ENCODE measurements at places on chromosomes 5 and 9.

DNA sequence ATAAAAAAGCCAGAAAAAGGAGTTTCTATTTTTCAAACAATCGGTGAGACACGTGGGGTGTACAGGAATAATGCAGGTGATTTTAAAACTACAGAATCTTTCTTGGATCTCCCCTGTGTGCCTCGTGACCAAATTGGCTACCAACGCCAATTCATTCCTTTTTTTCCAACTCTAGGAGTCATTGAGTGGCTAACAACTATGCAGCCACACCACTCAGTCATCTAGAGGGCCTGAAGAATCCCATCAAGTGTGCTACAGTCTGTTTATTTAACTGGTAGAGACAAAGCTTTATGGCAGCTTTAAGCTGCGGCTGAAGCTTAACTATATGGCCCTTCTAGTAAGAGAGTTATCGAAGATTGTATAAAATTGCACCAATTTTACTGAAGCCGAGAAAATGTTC lies 113.1 kb upstream of the NIPBL start:
- DNase-seq = no peak

DNA sequence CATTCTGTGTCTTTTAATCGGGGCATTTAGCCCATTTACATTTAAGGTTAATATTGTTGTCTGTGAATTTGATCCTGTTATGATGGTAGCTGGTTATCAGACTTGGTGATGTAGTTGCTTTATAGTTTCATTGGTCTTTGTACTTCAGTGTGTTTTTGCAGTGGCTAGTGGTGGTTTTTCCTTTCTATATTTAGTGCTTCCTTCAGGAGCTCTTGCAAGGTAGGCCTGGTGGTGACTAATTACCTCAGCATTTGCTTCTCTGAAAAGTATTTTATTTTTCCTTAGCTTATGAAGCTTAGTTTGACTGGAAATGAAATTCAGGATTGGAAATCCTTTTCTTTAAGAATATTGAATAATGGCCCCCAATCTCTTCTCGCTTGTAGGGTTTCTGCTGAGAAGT lies 156.9 kb downstream of the CNTLN start:
- peak; percentile 26 for DNase-seq

- DNase-seq = peak; percentile 19
These were observed 80.6 kb downstream of the FBXO4 start for GRCh38 chr5:42005561-42006153.

DNA sequence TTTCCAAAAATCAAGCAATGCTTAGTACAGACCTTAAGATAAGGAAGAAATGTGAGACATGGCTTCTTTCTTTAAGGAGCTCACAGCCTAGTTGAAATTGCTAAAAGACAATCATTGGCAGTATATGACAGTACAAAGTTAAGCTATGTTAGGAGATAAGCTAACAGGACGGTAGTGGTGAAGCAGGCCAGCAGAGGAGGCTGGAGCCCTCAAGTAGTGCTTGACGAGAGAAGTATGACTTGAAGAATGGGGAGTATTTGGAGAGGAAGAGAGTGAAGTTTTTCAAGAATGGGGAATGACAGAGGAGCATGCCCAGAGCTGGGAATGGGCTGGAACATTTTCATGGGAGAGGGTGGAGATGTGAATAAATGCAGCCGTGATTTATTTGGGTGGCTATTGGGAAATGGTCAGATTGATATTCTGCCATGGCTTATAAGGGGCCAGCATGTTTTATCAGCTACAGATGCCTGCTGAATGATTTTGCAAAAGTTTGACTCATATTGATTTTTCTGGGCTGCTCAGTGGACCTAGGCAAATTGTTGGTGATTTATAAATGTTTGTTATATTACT lies 43.7 kb downstream of the LURAP1L start:
- no peak for DNase-seq

DNA sequence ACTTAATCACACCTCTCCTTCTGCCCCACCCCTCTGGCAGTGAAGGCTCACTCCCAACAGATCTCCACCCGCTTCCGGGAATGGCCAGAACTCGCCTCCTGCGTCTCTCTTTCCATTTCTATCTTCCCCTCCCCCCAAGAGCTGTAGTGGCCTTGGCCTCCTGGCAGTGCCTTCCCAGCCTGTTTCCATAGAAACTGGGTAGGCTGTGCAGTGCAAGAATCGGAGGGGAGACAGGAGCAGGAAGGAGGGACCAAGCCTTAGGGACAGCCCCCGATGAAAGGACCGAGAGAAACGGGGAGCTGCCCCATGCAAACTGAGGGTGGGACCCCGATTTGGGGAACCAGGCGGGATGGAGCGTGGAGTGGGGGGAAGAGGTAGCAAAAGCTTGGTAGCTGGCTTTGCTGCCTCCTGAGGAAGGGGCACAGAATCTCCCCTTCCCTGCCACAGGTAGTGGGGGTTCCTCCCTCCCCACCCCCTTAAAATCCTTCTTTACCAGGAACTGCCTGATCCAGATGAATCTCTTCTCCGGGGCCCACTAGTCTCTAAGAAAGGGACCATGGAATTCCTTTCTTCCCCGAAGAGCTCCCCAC lies 4.5 kb upstream of the PCDH1 start:
- DNase-seq = no peak

GRCh38 chr9:104950838-104951237 lies 22.9 kb upstream of the ABCA1 start:
- DNase-seq = peak; percentile 31

DNA sequence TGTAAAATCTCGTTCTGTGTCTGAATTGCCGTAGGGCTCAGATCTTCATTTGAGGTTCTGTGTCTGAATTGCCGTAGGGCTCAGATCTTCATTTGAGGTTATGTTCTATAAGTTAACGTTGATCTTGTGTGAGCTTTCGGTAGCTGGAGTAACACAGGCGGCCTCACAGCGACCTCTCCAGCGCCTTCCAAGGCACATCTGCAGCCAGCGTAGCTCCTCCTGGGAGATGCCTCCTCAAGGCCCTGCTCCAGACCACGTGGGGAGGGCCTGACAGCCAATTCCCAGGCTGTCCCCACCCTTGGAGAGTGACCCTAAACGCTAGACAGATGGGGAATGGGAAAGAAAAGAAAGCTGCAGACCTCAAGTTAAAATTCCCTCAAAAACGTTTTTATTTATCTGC lies 8.7 kb upstream of the AHRR start:
- DNase-seq = no peak

DNA sequence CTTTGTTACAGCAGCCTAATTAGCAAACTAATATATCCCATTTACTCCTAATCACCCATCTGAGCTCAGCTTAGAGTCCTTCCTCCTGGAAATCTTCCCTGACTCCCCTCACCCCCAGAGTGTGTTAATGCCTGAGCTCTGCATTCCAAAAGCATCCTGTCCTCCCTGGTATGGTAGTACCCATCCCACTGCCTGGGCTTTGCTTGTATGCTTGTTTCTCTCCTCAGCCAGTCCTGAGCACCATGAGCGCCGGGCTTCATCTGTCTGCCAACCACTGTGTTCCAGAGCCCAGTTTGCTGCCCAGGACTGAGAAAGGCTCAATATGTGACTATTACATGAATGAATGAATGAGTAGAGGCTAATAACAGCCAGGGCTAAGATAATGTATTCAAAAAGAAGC lies 272.4 kb downstream of the CDK5RAP2 start:
- no peak for DNase-seq

GRCh38 chr5:34915856-34916192 lies 313 bp downstream of the BRIX1 start:
- no peak for DNase-seq

DNA sequence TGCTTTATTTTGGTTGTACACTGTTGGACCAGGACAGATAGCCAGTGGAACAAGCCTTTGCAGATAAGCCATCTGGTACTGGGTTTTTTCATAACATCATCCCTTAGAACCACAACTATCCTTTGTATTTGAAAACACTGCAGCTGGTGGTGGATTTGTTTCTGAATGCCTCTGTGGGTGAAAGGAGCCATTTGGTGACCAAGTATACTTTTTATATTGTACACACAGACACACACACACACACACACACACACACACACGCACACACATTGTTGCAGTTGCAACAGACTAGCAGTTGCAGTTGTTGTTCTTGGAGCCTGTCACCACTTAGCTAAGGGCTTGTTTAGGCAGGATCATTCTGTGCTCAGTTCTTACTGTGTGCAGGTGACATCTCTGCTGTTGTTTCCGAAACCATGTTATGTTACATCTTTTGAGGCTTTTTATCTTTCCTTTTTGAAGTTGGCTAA lies 22.9 kb upstream of the CAVIN4 start:
- DNase-seq = no peak

GRCh38 chr5:118233606-118234005 lies 754.7 kb downstream of the DTWD2 start:
- DNase-seq = no peak

DNA sequence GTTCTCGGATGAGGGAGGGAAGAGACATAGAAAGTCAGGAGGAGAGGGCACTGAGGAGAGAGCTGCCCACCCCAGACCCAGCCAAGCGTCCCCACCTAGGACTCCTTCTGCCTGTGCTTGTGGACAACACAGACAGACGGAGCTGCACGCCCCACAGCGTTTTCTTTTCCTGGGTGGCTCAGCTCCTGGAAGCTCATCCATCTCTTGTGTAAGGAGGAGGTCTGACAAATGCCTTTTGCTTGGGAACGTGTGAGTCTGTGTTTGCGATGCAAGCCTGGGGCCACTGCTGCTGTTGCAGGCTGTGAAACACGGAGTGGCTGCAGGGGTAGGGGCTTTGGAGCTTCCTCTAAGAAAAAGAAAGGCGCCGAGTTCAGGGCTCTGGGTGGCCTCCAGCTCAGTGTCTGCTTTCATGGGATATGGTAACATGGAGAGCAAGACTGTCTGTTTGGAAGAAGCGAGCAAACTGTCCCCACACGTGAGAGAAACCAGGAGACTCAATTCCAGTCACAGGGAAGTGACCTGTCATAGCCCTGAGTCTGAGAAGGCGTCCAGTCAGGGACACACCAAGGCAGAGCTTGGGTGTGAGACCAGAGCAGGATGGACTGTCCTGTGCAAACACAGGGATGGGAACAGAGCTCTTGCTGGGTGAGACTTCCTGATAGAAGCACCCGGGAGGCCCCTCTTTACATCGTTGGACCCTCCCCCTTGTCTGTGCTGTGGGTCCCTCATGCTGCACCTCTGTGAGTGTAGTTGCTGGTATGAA lies 42.7 kb downstream of the GADD45G start:
- DNase-seq = no peak

GRCh38 chr9:98121058-98121457 lies 2.0 kb upstream of the TRIM14 start:
- peak; percentile 11 for DNase-seq

- DNase-seq = no peak
These were observed 79.5 kb upstream of the ERCC6L2 start for GRCh38 chr9:95796029-95796428.

GRCh38 chr5:68673106-68673822 lies 420.6 kb upstream of the SLC30A5 start:
- no peak for DNase-seq

- DNase-seq = peak; percentile 75
These were observed 31.7 kb downstream of the PRRX2 start for GRCh38 chr9:129696944-129697655.

DNA sequence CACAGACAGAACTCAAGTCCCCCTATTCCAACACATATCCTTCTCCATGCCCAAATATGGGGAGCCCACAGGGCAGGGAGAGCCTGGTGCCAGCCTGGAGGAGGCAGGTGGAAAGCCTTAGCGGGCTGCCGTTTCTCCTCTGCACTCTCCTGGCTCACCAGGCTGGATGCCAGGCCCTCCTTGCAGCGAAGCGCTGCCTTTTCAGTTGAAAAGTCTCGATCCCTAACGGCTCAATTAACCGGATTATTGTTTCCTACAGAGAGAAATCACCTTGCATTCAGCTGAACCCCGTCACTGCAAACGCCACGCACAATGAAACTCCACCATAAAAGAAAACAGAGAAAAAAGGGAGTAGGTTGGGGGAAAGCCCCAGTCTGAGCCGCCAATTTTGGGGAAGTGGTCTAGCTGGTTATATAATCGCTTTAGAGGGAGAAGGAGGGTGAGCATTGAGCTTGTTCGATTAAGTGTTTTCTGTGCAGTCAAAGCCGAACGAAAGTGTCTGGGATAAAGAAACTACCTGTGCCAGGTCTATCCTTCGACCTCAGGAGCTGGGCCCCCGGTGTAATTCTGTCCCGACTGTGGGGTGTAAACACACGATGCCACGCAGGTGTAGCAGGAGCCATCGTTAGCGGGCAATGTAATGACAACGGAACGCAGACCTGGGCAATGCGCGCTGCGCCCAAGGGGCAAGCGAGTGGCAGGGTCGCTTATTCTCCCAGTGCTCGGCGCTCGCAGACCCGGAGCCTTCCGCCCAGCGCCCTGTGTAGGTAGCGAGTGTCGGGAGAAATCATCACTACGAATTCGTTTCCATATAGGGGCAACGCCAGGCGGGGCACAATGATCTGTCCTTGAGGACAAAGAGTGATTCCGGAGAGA lies 3.8 kb downstream of the BARHL1 start:
- DNase-seq = no peak

DNA sequence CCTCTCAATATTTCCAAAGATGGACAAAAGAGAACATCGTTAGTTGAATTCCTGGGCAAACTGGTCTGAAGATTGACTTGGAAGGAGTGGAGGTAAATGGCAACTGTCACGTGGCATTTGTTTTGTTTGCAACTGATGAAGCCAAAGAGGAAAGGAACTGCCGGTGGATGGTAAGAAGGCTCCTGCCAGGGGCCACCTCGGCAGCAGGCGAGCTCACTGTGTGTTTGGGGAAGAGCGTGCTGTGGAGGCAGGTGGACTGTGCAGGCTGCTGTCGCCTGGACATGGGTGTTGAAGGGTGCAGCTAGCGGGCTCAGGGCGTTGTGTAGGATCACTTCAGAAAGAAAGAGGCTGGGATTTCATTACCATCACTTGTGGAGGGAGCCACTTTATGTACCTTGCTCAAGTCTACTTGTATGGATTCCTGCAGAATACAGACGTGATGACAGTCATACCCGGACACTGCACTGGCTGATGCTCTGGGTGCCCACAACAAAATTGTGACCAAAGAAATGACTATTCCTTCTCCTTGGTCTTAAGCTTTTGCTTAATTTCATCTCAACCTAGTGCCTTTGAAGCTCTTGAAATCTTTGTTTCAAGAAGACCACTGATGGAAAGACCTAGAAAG lies 72.7 kb downstream of the MAP1B start:
- DNase-seq = no peak

DNA sequence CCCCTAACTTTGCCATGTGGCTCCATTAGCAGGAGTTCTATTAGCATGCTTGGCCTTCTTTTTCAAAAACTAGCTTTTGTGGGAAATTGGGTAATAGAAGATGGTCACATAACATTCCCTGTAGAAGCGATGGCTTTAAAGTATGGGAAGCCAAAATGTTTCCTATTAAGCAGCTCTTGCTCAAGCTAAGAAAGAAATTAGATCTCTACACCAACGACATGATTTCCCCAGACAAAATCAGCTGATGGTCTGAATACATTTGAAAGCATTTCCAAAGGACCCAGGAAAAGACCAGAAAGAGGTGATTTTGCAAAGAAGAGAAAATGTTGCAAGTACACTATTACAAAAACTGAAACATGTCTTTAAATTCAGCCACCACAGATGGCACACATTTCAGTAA lies 4.8 kb upstream of the NFIL3 start:
- DNase-seq = no peak

GRCh38 chr5:89968958-89969381 lies 440.6 kb downstream of the CETN3 start:
- no peak for DNase-seq

- DNase-seq = peak; percentile 74
These were observed 1.2 kb downstream of the FGF18 start for GRCh38 chr5:171420431-171421241.

GRCh38 chr5:161530700-161531099 lies 15.8 kb downstream of the GABRB2 start:
- no peak for DNase-seq

GRCh38 chr9:88183798-88184495 lies 45.7 kb upstream of the SPATA31C2 start:
- peak; percentile 25 for DNase-seq

- DNase-seq = no peak
These were observed 98.0 kb downstream of the PLPPR1 start for GRCh38 chr9:101126556-101126955.

- DNase-seq = no peak
These were observed 96.3 kb downstream of the CACNA1B start for GRCh38 chr9:137973829-137974416.
